NCI-H524 (cell line): ENCODE measurements at places on chromosomes 1 and 21.

- DNase-seq, result no peak
Observed at GRCh38 chr21:36471254-36471723, 8.6 kb downstream of the CLDN14 start.

- DNase-seq, result peak; percentile 1
Observed at GRCh38 chr1:94528299-94528698, 13.3 kb downstream of the F3 start.

- DNase-seq, result no peak
Observed at GRCh38 chr1:244353551-244354091, 98.1 kb downstream of the ADSS2 start.

DNA sequence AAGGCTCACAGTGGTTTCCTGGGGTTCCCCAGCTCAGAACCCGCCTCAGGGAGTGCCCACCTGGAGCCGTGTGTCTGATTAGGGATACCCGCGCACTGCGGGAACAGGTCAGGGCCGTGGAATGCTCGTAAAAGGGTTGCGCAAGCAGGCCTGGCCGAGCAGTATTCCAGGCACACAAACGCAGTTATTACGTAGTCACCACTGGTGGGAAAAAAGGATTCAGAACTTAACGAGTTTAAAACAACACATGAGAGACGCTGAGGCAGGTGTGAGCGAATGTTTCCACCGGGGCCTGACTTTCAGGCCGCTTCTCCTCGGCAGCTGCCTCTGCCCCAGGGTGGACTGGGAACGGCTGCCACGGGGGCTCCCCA, 18.2 kb downstream of the PLCH2 start:
- no peak for DNase-seq

GRCh38 chr1:211788626-211789025, 41.9 kb downstream of the LPGAT1 start:
- no peak for DNase-seq

- DNase-seq, result no peak
Observed at GRCh38 chr1:243801378-243801777, 48.7 kb downstream of the AKT3 start.

GRCh38 chr1:227793079-227793947, 22.2 kb upstream of the PRSS38 start:
- DNase-seq, result no peak

DNA sequence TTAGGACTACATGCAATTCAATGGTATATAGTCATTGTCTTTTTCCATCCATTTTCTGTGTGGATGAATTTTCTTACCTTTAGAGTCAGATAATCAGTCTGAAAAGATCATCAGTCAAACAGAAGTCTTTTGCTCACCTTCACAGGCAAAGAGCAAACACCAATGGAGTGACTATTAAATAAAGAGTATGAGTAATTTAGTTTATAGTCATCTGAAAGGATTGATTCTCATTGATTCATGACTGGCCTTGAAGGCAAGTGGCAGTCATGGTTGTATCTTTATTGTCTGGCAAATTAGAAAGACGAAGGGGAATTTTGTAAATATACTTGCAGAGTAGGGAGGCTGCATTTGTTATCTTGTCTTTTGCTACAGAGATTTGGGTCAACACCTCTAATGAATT, 89.9 kb downstream of the EPB41 start:
- DNase-seq, result no peak

DNA sequence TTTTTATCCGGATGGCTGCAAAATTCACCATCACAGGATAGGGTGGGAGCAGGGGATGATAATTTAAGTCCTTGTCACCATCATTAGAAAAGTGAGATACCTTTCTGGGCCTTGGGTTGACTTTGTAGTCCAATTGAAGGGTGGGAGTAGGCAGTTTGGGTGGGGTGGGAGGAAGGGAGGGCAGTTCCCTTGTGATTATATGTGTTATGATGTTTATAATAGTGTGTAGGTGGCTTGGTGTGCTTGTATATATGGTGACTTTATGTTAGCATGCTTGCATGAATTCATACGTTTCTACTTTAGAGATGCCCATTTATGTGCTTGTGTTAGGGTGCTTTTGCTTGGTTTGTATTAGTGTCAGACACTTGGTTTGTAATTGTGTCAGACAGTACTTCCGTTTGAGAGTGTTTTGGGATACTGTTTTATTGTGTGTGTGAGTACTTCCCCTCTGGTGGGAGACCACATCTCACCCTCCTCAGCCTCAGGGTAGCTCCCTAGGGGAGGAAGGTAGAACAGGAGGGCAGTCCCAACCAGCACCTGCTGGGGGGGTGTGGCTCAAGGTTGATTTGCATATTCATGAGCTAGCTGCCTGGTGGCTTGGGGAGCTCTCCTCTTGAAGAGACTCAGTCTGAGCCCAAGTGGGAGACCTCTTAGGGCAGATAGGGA, 6.3 kb upstream of the POU3F1 start:
- no peak for DNase-seq

DNA sequence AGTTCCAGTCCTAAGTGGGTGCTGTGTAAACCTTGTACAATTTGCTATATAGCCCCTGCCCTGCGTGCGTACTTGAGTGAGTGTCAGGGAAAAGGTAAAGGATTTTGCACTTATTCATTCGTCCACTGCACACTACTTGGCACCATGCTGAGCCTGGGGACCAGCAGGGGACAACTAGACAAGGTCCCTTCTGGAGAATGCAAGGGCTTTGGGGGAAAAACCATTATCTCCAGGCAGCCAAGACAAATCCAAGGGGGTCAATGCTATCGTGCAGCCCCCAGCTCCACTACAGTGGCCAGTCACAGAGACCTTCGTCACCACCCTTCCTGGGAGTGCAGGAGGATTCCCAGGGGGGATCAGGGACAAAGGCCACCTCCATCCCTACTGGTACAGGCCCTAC, 39.7 kb downstream of the MATN1 start:
- no peak for DNase-seq

DNA sequence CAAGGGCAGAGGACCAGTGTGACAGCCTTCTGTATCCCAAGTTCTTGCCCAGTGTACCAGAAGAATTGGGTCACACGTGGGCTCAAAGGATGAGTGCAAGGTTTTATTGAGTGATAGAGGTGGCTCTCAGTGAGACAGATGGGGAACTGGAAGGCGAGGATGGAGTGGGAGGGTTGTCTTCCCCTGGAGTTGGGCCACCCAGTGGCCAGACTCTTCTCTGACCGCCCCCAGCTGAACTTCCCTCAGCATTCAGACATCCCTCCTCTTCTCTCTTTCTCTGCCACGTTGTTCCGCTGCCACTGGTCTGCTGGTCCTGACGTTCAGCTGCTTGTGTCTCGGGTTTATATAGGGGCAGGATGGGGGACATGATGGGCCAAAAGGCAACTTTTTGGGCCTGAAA, 150.1 kb upstream of the IVNS1ABP start:
- DNase-seq, result no peak

GRCh38 chr1:209389258-209389657, 194.3 kb upstream of the CAMK1G start:
- no peak for DNase-seq

- no peak for DNase-seq
Observed at GRCh38 chr1:172971241-172971640, 79.5 kb downstream of the TNFSF18 start.

DNA sequence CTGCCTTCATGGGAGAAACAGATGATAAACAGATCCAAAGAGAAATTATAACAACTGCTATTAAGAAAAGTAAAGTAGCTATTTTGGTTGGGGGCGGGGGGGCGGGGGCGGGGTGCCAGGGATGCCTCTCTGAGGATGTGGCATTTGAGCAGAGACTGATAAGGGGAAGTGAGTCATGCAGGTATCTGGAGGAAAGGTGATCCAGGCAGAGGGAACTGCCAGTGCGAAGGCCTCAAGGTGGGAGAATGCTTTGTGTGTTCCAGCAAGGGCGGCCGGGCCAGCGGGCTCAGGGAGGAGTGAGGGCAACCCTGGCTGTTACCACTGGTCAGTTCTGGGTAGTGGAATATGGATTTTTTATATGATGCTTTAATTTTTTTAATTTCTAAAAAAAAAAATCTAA, 7.0 kb upstream of the TNFRSF1B start:
- DNase-seq, result no peak

DNA sequence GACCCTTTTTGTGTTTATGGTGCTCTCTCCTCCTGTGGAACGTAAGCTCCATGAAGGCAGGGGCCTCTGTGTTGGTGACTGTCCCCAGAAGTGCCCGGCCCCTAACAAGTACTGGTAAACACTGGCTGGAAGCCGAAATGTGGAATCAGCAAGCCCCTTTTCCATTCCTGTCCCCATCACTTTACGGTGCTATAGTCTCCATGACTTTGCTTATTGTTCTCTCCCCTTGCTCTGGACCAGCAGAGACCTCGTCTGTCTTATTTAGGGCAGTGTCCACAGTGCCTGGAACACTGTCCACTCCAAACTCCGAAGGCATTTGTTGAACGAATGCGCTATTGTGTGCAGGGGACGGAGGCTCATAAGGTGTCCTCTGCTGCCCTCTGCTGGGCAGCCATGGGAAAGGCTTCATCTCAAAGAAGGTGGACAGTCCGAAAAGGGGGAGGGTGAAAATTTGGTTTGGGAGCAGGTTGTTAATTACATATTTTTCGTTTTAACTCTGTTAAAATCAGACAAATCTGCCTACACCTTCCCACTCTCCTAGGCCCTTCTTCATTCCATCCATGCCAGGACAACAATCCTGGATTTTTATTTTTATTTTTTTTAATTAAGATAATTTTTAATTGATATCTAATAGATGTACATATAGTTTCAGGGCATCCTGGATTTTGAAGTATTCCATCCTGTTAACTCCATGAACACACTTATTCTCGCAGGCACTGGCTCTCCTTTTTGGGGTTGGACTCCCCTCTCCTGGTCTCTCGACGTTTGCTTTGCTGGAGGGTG, 115.6 kb downstream of the PGBD5 start:
- DNase-seq, result peak; percentile 75

DNA sequence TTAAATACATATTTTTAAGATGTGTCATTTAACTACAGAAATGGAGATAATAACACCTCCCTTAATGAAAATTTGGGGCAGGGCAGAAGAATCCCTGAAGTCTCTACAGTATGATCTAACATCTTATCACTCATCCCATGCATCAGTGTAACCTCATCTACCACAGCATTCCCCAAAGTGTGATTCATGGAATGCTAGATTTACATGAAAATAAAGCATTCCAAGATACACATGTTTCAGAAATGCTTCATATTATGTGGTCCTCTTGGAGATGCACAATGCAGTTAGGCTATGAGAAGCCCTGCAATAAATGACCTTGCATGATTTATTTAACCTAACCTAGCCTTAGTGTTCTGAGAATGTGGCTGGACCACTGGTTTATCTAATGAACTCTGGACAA, 166.9 kb upstream of the SYT6 start:
- no peak for DNase-seq

- no peak for DNase-seq
Observed at GRCh38 chr1:201206176-201206575, 15.6 kb downstream of the IGFN1 start.

DNA sequence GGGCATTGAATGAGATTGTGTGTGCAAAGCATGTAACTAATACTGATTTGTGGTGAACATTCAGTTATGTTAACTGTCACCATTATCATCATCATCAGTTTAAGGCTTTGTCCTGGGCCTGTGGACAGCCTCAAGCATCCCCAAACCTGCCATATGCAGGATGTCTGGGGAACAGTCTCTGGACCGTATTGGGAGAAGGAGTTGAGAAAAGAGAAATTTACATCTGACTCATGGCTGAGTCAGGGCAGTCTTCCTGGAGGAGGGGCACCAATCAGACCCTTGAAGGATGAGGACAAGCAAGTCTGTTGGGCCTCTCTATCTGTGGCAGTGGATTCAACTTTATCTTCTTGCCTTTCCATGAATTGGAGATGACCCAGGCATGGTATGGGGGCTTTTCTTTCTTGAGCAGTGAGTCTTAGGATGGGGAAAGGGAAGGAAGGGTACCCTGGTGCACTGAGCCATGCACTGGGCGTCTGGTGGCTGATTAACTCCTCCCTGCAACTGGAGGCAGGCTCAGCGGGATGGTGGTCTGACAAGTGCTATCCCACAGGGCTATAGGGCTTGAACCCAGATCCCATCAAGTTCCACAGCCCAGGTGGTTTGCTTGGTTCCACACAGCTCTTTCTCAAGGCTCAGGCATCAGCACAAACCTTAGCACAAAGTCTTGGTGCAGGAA, 2.9 kb downstream of the PADI3 start:
- no peak for DNase-seq

DNA sequence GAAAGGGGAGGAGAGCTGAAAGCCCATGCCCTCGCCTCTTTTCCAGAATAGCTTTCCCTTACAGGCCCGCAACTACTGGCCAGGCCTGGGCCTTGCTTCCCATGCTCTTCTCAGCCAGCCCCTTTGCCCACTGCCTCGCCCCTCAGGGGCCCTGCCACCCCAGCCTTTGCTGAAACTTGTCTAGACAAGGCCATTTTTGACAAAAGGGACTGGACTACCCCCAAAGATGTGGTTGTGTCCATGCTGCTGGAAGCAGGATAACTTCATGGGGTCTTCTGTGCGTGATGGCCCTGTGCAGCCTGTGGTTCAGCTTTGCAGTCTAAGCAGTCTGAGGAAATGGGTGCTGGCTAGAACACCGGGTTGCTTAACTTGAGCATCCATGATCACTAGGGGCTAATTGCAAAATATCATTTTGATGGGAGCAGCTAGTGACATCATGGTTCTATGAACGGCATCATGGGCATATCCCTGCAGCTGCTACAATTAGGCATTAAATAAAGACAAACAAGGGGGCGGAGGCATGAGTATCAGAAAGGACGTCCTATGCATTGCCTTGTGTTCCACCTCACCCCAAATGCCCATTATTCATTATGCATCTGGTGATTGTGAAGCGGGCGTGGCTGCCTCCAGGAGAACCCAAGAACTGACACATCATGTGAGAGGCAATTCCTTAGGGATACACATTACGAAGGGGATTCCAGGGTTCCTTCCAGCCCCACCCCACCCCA, 36.8 kb downstream of the NTPCR start:
- DNase-seq, result no peak

- no peak for DNase-seq
Observed at GRCh38 chr1:5156416-5157120, 502.2 kb downstream of the AJAP1 start.

DNA sequence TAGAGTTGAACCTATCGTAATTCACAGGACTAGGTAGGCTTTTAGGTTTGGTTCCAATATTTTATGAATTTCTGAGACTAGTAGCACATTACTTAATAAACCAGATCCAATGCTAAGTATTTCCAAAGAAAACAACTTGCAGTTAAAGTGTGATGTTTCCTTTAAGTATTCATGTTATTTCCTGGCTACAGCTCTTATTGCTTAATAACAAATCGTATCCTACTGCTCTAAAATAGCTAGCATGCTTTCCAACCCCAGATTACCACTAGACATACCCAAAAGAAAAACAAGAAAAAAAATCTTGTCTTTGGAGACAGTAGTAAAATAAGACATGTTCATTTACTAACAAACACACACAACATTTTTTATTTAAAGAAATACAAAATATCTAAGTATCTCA, 898 bp downstream of the KRTAP27-1 start:
- no peak for DNase-seq

- DNase-seq, result no peak
Observed at GRCh38 chr21:34698270-34699015, 29.6 kb downstream of the CLIC6 start.

- DNase-seq, result no peak
Observed at GRCh38 chr1:85582687-85583591, 2.4 kb downstream of the CCN1 start.

GRCh38 chr1:34868230-34869049, 8.9 kb upstream of the SMIM12 start:
- no peak for DNase-seq

GRCh38 chr1:209647156-209647555, 5.1 kb downstream of the LAMB3 start:
- no peak for DNase-seq
